ENCODE measurements at places on chromosomes 4 and X. TPM values are rescaled to one million over a fixed set of nuclear protein-coding genes. Genes with fewer than 3 reads are reported as not detected.
A peak's percentile ranks its signal among the peaks of the same experiment; 100 is the strongest.

GRCh38 chr4:5098176-5098575, 46.9 kb downstream of the STK32B start:
- no peak overlapping the region for H3K4me3 ChIP-seq
- H3K4me1 ChIP-seq, result no peaks in the 10 kb centered on the region
- H3K27ac ChIP-seq, result no peak overlapping the region

DNA sequence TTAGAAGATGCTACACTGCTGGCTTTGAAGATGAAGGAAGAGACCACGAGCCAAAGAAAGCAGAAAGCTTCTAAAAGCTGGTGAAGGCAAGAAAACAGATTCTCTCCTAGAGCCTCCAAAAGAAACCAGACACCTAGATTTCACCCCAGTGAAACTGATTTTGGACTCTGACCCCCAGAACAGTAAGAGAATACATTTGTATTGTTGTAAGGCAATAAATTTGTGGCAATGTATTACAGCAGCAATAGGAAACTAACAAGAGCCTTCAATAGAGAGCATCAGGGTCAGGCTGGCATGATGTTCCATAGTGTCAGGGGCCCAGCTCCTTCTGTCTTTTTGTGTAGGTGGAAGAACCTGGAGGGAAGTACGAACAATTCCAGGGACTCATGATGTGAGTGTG, 6.0 kb upstream of the TEC start:
- H3K27me3 ChIP-seq, result no peaks in the 10 kb centered on the region
- no peak overlapping the region for H3K27ac ChIP-seq
- H3K4me1 ChIP-seq, result no peaks in the 10 kb centered on the region
- no peak overlapping the region for H3K4me3 ChIP-seq
- no peaks in the 10 kb centered on the region for H3K36me3 ChIP-seq
- DNase-seq, result no peak

GRCh38 chr4:8317474-8317873, 47.9 kb downstream of the HTRA3 start:
- H3K27me3 ChIP-seq, result no peaks in the 10 kb centered on the region
- H3K4me1 ChIP-seq, result no peaks in the 10 kb centered on the region
- no peaks in the 10 kb centered on the region for H3K36me3 ChIP-seq

- H3K4me3 ChIP-seq, result peak overlapping the region; percentile 48
- no peak for DNase-seq
- no peaks in the 10 kb centered on the region for H3K36me3 ChIP-seq
- no peak overlapping the region for H3K27ac ChIP-seq
- H3K27me3 ChIP-seq, result no peaks in the 10 kb centered on the region
Observed at GRCh38 chr4:118772767-118773428, 63.0 kb downstream of the SEC24D start.

- H3K4me3 ChIP-seq, result no peak overlapping the region
- H3K27ac ChIP-seq, result no peak overlapping the region
- H3K4me1 ChIP-seq, result no peaks in the 10 kb centered on the region
- H3K27me3 ChIP-seq, result no peaks in the 10 kb centered on the region
- peaks cover 12% of the 10 kb centered on the region for H3K36me3 ChIP-seq
Observed at GRCh38 chr4:84677093-84677492, 94.2 kb downstream of the CDS1 start.

Gene SLC6A14
- not detected for total RNA-seq

Gene ARR3
- not detected for total RNA-seq

Gene USP17L26
- total RNA-seq, result not detected

Gene ABLIM2
- 15.4 TPM for total RNA-seq

Data from aorta (tissue), 5 donors.